ENCODE measurements at places on chromosomes 11 and 22.
A peak's percentile ranks its signal among the peaks of the same experiment; 100 is the strongest.

DNA sequence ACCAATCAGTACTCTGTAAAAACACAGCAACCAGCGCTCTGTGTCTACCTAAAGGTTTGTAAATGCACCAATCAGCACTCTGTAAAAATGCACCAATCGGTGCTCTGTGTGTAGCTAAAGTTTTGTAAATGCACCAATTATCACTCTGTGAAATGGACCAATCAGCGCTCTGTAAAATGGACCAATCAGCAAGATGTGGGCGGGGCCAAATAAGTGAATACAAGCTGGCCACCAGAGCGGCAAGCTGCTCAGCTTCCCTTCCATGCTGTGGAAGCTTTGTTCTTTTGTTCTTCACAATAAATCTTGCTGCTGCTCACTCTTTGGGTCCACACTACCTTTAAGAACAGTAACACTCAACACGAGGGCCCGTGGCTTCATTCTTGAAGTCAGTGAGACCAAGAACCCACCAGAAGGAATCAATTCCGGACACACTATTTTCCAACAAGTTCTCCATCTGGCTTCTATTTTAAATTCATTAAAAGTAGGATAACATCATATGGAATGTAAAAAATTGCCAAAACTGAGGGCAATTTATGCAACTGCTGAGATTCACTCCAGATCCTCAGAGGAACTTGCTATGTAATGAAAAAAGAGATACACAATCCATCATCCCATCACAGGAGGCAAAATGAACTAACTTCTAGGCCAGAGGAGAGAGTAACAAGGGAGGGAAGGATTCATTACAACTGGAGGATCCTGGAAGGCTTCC, 3.1 kb upstream of the PANX1 start:
- no peak for DNase-seq

GRCh38 chr11:17543574-17544180, 539 bp downstream of the USH1C start:
- peak; percentile 86 for DNase-seq

DNA sequence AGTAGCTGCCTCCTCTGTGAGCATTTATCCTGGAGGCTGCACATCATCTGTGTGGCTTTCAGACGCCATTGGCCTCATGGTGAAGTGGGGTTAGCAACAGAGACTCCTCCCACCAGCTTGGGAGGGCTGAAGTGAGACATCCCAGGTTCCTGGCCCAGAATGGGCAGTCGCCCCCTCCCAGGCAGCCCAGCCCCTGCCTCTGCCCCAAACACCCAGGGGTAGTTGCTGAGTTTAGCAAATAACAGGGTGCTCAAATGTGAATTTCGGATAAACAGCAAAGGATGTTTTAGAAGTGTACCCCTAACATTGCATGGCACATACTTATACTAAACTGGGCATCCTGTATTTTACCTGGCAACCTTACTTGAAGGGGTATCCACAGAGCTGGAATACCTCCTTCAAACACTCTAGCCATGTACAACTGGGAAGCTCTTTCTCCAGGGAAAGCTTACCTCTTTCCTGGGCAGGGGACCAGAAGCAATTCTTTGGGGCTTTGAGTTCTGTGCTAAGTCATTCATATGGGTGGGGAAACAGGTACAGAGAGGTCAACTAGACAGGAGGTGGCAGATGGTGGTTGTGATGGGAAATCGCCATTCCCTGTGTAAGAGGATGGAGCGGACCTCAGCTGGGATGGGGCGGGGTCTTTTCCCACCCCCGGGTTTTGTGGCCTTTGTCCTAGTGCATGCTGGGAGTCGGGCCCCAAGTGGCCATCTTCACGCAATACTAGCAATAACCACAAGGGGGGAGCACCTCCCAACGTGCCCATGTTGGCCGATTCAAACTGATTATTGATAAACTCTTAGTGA, 19.3 kb downstream of the MTFP1 start:
- DNase-seq: no peak

- no peak for DNase-seq
Observed at GRCh38 chr11:17434108-17434507, 42.5 kb downstream of the ABCC8 start.

DNA sequence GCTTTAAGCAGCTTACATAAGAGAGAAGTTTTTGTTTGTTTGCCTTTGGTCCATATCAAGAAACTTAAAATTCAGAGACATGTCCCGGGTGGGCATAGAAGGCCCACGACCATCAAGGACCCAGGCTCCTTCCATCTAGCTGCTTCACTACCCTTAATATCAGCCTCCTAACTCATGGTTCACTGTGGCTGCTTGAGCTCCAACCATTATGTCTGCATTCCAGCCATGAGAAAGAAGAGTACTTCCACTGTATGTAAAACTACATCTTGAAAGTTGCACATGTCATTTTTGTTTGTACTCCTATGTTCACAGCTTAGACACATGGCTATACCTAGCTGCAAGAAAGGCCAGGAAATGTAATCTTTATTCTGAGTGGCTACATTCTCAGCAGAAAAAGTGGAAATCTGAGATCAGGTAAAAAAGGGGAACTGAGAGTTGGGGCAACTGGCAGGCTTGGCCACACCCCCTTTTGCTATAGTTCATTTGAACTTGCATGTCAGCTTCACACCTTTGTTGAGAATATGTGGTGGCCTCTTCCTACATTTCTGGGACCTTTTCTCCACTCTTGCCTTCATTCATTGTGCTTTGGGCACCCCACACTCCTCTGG, 81.3 kb upstream of the TP53I11 start:
- DNase-seq: no peak

DNA sequence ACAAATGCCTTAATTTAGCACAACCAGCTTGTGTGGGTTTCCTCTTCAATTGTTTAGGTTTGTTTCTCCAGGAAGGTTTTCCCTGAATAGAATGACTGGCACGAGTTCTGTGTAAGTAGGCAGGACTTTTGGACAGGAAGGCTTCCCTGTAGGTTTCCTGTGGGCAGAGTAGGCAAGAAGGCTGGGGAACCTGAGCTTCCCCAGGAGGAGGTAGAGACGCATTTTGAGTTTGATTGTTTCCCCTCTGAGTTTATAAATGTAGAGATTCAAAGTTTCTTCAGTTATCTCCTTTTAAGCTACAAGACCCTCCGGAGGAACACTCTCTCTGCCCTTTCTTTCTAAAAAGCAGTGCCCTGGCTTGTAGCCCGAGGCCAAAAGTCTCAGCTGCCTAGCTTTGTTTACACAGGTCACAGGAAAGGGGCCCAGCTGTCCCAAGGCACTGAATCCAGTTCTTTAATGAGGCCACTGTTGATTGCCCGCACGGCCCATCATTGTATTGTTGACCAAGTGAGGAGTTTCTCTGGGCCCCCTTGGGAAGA, 66.6 kb upstream of the RDX start:
- DNase-seq: no peak

Measured in mesenteric fat pad (tissue), 1 donor.